ENCODE measurements at places on chromosomes 12 and 14. TPM values are rescaled to one million over a fixed set of nuclear protein-coding genes. Genes with fewer than 3 reads are reported as not detected.

GRCh38 chr12:52214421-52214802, 18.6 kb upstream of the KRT7 start:
- DNase-seq: no peak

DNA sequence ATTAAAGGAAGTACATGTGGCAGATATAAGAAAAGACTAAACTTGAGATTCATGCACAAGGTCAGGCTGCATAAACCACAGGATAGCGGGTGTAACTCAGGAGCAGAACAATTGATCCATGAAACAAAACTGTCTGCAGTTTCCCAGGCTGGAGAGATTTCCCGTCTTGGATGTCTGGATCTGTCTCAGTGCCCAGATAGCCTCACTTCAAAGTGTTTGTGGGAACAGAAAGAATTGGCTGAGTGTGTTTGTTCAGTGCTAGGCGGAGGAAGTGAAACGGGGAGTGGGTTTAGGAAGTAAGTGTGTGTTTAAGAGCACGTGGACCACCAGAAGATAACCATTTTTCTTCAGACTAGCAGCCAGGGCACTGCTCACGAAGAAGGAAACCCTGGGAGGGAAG, 1.4 kb upstream of the RNASE10 start:
- DNase-seq: peak; percentile 79

DNA sequence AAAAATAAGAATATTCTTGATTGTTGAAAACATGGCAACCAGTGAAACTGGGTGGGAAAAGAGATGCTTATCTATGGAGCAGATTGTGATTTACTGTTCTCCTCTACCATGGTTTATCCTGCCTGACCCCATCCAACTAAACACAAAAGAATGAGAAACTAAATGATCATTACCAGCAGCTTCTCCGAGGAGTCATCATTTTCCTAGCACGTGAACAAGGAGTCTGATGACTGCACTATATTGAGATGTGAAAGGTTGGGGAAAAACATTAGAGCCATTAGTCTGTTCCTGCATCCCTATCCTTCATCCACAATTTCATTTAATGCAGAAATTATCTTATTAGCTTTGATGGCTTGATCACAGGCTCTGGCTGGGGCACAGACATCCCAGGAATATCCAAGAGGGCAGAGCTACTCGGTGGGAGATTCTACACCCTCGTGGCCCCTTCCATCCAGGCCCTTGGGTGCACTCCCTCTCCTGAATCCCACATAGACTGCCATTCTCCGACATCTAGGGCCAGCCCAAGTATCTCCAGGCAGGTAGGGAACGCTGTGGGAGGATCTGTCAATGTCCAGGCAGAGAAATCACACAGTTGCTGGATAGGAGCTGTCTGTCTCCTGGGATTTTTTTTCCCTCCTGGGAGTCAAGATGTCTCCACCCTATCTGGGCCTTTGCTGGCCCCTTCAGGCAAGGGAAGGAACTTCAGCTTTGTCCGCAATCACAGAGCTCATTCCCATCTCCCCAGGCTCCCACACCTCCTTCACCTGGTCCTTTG, 43.3 kb upstream of the DHRS4 start:
- DNase-seq: peak; percentile 58

DNA sequence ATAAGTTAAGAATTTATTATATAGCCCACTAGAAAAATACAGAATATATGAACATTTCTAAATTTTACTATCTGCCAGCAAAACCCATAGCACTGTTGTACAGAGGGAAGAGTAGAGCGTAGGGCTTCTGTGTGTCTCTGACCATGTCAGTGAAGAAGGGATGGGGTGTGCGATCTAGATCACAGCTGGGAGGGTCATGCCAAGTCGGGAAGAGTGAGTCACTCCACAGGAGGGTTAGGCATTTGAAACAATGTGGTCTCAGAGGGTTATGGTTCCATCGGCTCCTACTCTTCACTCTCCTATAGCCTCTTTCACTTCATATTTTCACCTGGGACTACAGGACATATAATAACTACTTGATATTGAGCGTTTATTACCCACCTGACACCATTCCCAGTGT, 185.1 kb upstream of the DDHD1 start:
- no peak for DNase-seq

The GLI1 gene
- 1.1 TPM for total RNA-seq

DNA sequence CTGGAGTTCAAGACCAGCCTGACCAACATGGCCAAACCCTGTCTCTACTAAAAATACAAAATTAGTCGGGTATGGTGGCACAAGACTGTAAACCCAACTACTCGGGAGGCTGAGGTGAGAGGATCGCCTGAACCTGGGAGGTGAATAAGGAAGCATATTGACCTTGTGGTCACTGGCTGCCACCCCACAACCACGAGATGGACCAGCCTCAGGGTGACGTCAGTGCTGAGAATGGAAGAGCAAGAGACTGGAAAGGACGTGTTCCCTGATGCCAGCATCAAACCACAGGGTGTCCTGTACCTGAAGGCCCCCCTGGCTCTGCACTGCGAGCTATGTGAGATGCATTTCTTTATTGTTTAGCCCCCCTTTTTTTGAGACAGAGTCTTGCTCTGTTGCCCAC, 45.9 kb upstream of the BDKRB2 start:
- DNase-seq: no peak

DNA sequence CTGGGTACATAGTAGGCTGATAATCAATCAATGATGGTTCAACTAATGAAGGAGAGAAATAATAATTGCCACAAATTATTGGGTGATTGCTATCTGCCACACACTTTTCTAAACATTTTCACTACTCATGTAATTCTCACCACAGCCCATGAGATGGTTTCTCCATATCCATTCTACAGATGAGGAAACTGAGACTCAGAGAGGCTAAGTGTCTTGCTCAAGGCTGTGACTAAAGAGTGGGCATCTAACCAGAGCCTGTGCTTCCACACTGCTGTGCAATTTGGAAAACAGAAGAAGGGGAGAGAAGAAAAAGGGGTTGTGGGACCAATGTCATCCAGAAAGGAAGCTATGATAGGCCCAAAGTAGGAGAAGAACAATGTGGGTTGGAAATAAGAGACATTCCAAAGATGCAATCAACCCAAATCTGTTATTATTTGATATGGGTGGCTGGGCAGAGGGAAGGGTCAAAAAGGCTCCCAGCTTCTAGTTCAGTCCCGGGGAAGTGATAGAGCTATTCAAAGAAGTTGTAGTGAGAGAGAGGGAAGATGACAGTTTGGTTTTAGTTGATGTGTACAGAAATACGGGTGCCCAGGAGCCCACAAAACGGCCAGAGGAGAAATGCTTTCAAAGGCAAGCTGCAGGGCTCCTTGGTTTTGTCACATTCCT, 483 bp upstream of the NR1H4 start:
- no peak for DNase-seq

DNA sequence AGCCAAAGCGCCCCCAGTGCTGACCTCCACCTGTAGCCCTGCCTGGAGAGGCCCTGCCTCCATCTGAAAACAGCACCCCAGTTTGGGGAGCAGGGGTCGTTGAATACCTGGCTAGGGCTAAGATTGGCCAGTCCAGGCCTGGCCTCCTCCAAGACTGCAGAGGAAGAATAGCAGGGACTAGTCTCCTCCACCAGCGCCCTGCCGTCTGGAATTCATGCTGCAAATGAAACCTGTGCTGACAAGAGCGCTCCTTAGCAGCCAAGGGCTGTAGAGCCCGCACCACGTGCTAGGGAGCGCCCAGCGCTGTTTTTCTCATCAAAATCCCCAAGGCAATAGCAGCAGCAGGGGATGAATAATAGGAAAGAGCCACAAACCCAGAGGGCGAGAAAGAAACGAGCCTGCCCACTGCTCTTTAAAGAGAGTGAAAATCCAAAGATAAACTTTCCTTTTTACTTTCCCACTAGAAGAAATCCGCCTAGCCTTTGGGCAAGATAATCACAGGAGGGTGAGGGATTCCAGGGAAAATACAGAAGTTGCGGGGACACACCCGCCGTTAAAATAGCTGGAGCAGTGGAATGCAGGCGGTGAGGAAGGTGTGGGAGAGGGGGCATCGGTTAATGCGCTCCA, 3.3 kb downstream of the COL2A1 start:
- peak; percentile 44 for DNase-seq

All from endothelial cell of umbilical vein (primary cell).